ENCODE measurements at places on chromosomes 1 and 21. TPM values are rescaled to one million over a fixed set of nuclear protein-coding genes. Genes with fewer than 3 reads are reported as not detected.

TMEM240 gene
- total RNA-seq = 24.4 TPM

KCNA10 gene
- not detected for total RNA-seq

CFAP57 gene
- total RNA-seq = 5.0 TPM

NBPF12 gene
- total RNA-seq = 14.7 TPM

NPPB gene
- total RNA-seq = not detected

PIP5K1A gene
- 79.4 TPM for total RNA-seq

CHI3L1 gene
- total RNA-seq = not detected

RYR2 gene
- 47.0 TPM for total RNA-seq

SPRR5 gene
- total RNA-seq = not detected

PYHIN1 gene
- not detected for total RNA-seq

TMEM51 gene
- 3.2 TPM for total RNA-seq

AIRE gene
- total RNA-seq = not detected

OR2L8 gene
- total RNA-seq = 0.61 TPM

RHD gene
- total RNA-seq = not detected

TNFSF18 gene
- total RNA-seq = not detected

RGS8 gene
- total RNA-seq = 3.5 TPM

ERICH3 gene
- total RNA-seq = 1.9 TPM

ESPN gene
- total RNA-seq = 25.7 TPM

SEMA4A gene
- total RNA-seq = 4.0 TPM

TNFRSF9 gene
- total RNA-seq = 0.15 TPM

VSIG8 gene
- total RNA-seq = not detected

SERINC2 gene
- 36.4 TPM for total RNA-seq

ITLN2 gene
- total RNA-seq = not detected

PLA2G2A gene
- not detected for total RNA-seq

C4BPA gene
- not detected for total RNA-seq

NTMT2 gene
- total RNA-seq = not detected

PLPP3 gene
- 11.7 TPM for total RNA-seq

MATN1 gene
- total RNA-seq = 0.22 TPM

CYP4X1 gene
- total RNA-seq = 0.81 TPM

YBX1 gene
- 531 TPM for total RNA-seq

FOXD3 gene
- 0.39 TPM for total RNA-seq

NHLH1 gene
- 1,198 TPM for total RNA-seq

SLAMF8 gene
- total RNA-seq = not detected

FLG2 gene
- total RNA-seq = not detected

DSCAM gene
- 4.4 TPM for total RNA-seq

RNF186 gene
- not detected for total RNA-seq

GUCA2A gene
- total RNA-seq = not detected
